ENCODE measurements at places on chromosomes 1 and 21.

DNA sequence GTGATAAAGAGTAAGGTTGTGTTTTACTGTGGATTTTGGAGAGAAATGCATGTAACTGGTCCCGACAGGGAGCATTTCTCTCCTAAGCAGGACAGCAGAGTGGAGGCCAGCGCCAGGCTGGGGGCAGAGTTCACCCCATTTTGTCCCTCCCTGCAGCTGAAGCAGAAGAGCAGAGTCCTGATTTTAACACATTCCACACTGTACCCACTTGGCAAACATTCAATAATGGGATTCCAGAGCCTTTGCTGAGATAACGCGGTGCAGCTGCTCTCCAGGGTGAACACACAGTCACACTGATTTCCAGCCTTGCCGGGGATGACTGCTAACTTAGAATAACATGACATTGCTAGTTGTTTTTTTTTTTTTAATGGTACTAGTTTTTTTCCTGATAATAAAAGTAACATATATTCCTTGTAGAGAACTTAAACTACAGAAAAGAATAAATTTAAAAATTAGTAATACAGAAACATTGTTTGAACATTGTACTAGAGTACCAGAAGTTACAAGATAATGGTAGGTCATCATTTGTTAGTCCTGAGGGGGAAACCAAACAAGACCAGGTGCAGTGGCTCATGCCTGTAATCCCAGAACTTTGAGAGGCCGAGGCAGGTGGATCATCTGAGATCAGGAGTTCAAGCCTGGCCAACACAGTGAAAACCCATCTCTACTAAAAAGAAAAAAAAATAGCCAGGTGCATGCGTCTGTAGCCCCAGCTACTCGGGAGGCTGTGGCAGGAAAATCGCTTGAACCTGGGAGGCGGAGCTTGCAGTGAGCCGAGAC lies 77.2 kb downstream of the SCCPDH start:
- no peak for DNase-seq

GRCh38 chr1:224500796-224501195 lies 66.2 kb upstream of the WDR26 start:
- no peak for DNase-seq

- no peak for DNase-seq
Observed at GRCh38 chr1:235906436-235906835, 39.7 kb upstream of the LYST start.

GRCh38 chr1:95437011-95437410 lies 203.0 kb downstream of the RWDD3 start:
- DNase-seq: no peak

- no peak for DNase-seq
Observed at GRCh38 chr1:210124736-210125135, 107.9 kb upstream of the SERTAD4 start.

- no peak for DNase-seq
Observed at GRCh38 chr1:20710469-20711284, 7.1 kb downstream of the KIF17 start.

GRCh38 chr21:45353200-45353599 lies 51.8 kb upstream of the COL18A1 start:
- peak; percentile 65 for DNase-seq

DNA sequence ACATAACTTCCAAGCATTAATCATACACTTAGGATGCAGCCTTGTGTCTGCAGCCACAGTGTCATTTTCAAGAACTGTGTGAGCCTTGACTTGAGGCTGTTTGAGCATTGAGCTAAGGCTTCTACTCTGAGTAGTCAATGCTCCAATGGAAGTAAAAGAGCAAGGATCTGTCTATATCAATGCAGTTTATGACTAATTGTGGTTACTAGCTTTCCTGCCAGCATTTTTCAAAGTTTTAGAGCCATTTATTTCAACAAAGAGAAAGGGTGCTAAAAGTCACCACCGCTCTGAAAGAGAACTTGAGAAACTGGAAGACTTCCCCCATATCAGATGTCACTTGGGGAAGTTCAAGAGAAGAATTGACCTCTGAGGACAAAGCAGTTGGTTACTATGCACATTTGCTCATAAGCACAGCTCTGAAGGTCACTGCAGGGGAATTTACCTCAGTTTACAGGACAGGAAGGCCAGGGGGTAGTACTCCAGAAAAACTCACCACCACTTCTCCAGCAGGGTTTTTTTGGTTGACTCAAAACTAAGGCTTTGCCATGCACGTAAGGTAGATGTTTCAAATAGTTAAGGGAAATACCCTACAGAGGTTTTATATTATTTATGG lies 24.5 kb upstream of the RGS1 start:
- DNase-seq: peak; percentile 84

GRCh38 chr1:9069326-9070100 lies at the start of gene SLC2A5:
SLC2A5 (minus strand) TSS chr1:9069635; CDS start chr1:9069536, 99 bp downstream.
- peak; percentile 45 for DNase-seq

GRCh38 chr1:51962486-51963356 lies 27.8 kb downstream of the RAB3B start:
- DNase-seq: no peak

DNA sequence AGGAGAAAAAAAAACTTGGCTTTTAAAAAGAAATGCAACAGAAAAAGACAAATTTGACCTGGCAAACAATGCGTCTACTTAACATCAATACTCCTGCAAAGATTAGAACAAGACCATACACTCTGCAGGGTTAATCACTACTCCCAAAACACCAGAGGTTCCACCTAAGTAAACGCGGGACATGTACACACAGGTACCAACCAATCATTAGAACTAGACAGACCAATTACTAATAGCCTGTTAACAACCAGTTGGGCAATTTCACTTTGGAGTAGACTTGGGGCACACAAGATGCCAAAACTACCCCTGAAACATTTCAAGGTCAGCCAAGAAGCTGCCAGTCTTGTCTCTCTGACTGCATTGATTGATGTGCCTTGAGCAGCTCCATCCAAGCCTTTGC lies 125.8 kb downstream of the RRAGC start:
- DNase-seq: no peak

DNA sequence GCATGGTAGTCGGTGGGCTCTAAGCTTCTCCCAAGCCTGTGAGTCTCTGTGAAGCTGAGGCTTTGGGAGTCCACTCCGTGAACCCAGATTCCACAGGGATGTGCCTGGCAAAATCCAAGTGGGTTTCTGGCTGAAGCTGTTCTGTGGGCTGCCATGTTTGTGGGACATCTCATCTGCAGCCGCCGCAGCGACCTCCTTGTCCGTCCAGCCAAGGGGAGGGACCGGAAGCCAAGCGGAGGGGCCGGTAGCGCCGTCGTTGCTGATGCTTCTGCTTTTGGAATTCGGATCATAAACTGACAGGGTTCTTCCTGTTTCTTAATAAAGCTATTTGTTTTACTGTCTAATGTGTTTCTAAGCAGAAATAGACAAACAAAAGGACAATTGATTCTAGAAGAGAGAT lies 13.3 kb downstream of the KIF26B start:
- no peak for DNase-seq

DNA sequence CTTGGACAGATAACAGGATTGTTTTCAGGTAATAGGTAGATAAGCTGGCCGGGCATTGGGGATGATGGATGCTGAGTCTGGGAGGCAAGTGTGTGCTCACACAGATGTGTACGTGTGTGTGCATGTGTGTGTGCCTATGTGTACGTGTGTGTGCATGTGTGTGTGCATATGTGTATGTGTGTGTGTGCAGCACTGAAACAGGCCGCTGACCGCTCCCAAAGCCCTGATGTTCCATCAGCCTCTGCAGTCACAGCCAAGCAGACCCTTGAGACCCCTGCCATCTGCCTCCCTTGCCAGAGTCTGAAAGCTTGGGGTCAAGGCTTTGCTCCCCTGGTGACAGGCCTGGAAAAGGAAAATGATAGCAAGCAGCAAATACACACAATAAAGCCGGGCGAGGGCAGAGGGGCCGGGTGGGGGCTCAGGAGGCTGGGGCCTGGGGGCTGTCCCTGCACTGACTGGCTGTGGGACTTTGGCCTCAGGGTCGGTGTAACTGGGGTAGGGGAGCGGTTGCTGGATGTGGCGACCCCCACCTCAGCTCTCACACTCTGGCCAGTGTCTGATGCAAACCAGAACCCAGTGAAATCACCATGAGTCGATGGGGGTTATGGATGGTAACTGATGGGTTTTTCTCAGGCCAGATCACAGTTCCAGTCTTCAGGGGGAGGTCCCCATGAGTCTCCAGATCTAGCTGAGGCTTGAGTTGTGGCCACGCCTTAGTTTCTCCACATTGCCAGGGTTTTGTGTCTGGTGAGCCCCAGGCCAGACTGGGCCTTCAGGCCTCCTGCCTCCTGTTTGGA lies 9.2 kb upstream of the TNFRSF8 start:
- no peak for DNase-seq

GRCh38 chr1:167221126-167221737 lies 546 bp downstream of the POU2F1 start:
- DNase-seq: no peak

GRCh38 chr1:17875171-17875881 lies 120.2 kb downstream of the ACTL8 start:
- DNase-seq: no peak

- no peak for DNase-seq
Observed at GRCh38 chr1:31497601-31498000, 78.7 kb upstream of the TINAGL1 start.

- DNase-seq: no peak
Observed at GRCh38 chr1:198178615-198179014, 21.8 kb downstream of the NEK7 start.

DNA sequence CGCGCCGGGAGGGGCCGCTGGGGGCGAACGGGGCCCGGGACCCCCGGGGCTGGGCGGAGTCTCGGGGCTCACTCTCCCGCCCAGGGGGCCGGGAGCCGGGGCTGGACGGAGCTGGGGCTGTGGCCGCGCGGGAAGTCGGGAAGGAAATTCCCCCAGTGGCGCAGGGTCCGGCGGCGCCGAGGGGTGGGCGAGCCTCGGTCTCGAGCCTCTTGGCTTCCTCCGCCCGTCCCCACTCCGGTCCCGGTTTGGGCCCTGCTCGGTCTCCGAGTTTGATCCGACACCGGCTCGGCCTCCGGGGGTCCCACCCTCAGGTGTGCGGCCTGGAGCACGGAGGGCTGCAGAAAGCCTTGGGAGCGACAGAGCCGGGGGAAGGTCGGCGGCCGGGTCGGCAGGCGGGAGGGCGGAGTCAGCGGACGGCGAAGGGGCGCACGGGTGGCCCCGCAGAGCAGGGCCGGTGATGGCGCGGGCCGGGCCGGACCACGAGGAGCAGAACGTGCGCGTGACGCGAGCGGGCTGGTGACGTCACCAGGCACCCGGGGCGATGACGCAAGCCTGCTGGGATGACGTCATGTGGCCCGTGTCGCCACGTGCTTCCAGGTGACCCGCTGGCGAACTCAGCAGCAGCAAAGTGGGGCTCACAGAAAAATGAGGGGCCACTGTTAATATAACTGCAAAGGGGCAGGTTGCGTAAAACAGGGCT lies 610 bp upstream of the HES4 start:
- peak; percentile 73 for DNase-seq

DNA sequence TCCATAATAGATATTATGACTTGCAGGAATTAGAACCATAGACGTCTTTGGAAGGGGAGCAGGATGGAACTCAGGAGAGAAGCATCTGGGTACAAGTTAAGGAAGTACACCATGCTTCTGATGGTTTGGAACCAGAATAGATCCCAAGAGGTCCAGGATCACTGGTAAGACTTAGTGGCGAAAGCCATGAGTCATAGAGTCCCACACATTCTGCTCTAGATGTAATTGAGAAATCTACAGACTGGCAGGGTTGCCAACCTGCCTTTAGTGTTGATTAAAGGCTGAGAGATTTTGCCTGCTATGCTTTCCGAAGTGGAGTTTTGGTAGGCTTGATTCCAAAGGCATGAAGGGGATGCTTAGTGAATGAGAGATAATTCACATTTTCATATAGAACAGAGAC lies 57.1 kb upstream of the C1orf87 start:
- DNase-seq: no peak

DNA sequence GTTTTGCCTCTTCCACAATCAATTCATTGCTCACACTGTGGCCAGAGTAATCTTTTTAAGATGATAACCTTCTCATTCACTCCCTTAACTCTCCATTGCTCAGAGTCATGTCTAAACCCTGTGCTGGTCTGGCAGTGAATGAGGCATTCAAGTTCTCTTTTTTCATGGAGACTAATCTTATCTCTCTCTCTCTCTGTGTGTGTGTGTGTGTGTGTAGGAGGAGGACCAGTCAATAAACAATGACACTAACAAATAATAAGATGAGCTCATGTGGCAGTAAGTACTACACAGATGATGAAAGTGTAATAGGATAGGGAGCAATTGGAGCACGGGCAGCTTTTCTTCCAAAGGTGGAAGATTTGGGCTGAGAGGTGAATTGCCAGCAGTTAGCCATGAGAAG lies 122.0 kb upstream of the B3GALT2 start:
- no peak for DNase-seq

DNA sequence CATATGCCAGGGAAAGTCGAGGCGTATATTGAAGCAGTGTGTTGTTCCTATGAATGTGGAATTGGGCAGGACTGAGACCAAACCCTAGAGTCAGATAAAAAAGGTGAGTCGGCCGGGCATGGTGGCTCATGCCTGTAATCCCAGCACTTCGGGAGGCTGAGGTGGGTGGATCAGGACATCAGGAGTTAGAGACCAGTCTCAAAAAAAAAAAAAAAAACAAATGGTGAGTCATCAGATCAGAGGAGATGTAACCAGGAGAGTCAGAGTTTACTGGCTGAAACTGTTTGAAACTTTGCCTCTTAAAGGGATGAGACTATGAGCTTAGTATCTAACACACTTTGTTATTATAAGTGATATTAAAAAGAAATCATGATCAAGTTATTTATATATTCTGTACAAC lies 26.4 kb upstream of the SYCP1 start:
- DNase-seq: no peak

DNA sequence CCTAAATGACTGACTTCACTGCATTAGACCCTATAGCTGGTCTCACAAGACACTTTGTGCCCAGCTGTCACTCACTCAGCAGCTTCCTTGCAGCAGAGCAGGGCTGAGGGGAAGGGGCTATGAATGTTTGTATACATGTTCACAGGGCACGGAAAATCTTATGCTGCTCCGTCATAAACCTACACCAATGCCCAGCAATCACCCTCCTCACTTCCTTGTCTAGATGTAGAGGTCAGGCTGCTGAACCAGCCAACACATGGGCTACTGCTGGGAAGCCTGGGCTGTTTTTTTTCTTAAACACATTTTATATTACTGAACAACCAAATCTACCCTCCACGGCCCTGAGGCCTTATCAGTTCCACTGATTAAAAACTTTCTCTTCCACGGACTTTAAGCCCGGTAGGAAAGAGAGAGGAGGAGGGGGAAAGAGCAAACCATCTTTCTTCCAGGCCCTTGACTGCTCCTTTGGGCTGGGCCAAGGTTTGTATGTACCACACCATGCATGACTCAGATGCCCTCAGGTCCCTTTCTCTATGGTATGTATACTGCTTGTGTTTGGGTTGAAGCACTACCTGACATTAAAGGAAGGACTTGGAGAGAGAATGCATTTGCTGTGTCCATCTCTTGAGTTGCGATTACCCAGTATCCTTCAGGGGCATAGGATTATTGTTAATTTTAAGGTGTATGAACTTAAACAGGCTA lies 12.7 kb downstream of the MTFR1L start:
- no peak for DNase-seq

DNA sequence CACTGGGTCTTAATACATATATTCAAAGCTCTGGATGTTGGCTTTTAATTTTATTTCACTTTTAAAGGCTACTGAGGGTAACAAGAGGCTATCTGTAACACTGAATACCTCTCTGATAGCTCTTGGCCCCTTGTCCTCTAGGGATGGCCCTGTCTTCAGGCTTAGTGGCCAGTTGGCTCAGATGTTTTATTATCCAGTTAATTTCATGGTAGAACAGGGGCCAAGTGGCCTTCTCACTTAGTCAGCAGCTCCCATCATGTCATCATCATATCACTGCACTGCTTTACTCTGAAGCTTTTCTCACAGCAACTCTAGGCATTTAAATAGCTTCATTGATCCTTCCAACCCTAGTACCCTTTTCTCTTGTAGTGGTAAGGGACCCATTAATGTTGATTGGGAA lies 40.2 kb upstream of the MACF1 start:
- DNase-seq: no peak
